ENCODE measurements at places on chromosomes 1 and 21. TPM values are rescaled to one million over a fixed set of nuclear protein-coding genes. Genes with fewer than 3 reads are reported as not detected.
A peak's percentile ranks its signal among the peaks of the same experiment; 100 is the strongest.

Gene CYP4Z1
- not detected for total RNA-seq

Gene OR10Z1
- total RNA-seq: not detected

DNA sequence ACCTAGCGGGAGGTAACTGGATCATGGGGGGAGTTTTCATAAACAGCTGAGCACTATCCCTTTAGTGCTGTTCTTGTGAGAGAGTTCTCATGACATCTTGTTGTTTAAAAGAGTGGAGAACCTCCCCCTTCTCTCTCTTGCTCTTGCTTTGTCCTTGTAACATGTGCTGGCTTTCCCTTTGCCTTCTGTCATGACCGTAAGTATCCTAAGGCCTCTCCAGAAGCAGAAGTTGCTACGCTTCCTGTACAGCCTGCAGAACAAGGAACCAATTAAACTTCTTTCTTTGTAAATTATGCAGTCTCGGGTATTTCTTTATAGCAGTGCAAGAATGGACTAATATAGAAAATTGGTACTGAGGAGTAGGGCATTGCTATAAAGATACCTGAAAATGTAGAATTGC lies 515.6 kb downstream of the NEGR1 start:
- DNase-seq: no peak

DNA sequence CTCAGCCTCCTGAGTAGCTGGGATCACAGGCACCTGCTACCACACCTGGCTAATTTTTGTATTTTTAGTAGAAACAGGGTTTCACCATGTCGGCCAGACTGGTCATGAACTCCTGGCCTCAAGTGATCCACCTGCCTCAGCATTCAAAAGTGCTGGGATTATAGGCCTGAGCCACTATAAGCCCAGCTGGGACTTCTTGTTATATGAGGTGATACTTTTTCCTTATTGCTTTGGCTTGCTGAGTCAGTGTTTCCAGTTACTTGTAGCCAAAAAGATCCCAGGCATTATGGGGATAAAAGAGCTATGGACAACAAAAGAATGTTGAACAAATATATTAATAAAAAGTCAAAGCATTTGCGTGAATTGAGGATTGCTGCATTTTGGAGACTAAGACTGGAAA lies 69.9 kb upstream of the LPGAT1 start:
- no peak for DNase-seq

DNA sequence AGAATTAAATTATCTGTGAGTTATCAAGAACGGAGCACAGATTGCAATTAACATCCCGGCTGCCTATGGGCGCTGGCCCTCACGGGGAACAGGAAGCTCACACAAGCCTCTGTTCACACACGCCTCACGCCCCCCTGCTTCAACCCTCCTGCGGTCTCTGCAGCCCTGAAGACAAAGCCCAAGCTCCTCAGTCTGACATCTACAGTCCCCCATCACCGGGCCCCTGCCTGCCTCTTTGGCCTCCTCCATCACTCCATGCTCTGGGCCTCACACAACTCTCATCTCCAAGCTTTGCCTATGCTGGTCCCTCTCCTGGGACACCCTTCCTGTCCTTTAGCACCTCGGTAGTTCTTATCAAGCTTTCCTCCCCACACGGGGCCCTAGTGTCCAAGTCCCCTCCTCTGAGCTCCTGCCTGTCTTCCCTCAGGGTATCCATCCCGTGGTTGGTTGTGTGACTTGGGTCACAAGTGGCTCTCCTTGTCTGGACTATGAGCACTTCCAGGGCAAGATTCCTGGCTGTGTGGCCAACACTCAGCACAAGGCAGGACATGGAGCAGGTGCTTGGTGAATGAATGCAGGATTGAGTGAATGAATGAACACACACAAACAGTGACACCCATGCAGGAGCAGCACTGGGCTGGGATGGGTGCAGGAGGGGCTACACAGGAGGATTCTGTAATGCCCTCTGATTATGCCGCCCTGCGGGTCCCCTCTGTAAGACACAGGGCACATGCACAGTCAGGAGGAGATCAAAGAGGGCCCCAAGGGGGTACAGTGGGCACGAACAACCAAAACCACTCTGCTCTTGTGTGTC lies 116.1 kb downstream of the DMRTB1 start:
- DNase-seq: peak; percentile 50

Measured in endodermal cell (in vitro differentiated cells).